CD4-positive, alpha-beta T cell treated with Interleukin-6 at 100 ng/mL for 8 hours (primary cell): ENCODE measurements at places on chromosomes 5 and 9.

- DNase-seq, result no peak
Measured at GRCh38 chr5:35066260-35066795, 18.6 kb upstream of the AGXT2 start.

GRCh38 chr9:133323991-133324703 lies 11.8 kb downstream of the SURF6 start:
- DNase-seq, result no peak

GRCh38 chr9:17630531-17630949 lies 51.7 kb downstream of the SH3GL2 start:
- no peak for DNase-seq

GRCh38 chr9:93169444-93169843 lies 14.5 kb upstream of the WNK2 start:
- no peak for DNase-seq

GRCh38 chr9:134136118-134136995 lies 475 bp downstream of the WDR5 start:
- no peak for DNase-seq

- DNase-seq, result no peak
Measured at GRCh38 chr5:15794052-15794985, 294.3 kb downstream of the FBXL7 start.

DNA sequence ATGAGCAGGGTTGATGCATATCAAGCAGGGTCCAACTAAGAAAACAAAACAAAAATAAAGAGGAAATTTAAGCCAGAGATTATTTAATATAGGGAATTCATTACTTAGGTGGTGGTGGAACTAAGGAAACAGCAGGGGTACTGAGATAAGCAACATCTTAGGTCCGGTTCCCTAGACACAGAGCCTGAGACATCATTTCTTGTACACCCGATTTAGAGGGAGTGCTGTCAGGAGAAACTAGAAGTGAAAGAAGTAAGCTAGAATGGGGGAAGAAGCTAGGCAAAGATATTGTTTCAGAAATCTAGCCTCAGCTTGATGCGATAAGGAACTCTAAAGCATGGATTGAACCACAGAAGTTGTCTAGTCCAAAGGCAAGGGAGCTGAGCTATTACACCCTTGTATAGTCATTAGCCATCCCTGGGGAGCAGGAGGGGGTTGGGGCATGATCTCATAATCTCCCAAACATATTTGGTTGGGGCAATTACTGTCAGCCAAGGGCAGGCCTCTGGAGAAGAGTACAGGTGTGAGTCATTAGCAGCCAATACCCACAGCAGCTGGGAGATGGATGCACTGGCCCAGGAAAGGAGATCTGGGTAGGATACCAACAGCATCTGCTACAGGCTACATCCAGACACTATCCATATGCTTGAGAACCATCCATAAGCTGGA lies 194.5 kb downstream of the ARL15 start:
- no peak for DNase-seq

DNA sequence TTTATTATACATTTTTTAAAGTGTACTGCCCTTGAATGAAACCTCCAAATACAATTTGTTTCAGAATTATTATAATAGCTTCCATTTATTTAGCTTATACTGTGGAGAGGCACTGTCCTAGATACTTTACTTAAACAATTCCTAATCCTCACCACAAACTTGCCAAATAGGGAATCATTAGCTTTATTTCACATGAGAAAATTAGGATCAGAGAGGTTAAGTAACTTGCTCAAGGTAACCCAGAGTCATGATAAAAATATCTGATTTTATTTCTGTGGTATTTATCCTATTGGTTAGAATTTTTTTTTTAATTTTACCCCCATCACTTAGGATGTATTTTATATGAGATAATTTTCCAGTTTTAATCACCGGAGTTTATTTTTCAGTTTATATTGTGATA lies 78.4 kb downstream of the ADGRV1 start:
- DNase-seq, result no peak

DNA sequence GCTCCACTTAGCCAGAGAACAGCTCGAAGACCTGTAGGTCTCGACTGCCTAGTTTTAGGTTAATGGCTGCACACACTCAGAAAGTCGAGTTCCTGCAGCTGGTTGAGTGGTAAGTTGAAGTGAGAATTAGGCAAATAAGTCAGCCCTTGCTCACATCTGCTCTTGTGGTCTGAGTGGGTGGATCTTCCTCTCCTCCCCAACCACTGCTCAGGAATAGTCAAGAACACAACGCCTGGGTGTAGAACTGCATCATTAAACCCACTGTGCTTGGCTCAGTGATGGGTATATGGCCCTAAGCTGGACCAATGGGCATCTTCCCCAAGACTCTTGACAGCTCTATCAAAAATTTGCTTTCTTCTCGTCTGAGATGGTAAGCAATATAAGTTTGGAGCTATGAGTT lies 20.9 kb upstream of the ADAM19 start:
- peak; percentile 41 for DNase-seq

DNA sequence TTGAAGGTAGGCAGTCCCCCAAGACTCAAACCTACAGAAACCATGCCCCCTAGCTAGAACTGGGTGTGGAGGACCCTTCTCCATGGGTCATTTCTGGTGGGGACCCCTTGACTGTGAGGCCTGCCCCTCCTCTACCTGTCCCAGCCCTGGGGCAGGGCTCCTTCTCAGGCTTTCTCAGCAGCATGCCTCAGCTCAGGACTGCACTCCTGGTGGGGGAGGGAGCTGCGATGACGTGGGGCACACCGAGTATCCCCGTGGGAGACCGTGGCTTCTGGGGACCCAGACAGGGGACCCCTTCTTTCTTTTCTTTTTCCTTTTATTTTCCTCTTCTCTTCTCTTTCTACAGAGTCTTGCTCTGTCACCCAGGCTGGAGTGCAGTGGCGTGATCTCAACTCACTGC lies 27.0 kb upstream of the PITX1 start:
- no peak for DNase-seq

- no peak for DNase-seq
Measured at GRCh38 chr9:81423589-81424326, 265.6 kb downstream of the TLE1 start.

- no peak for DNase-seq
Measured at GRCh38 chr9:79240774-79241173, 331.0 kb upstream of the TLE4 start.

- peak; percentile 2 for DNase-seq
Measured at GRCh38 chr9:100472788-100473275, at the start of gene TMEFF1. Gene TMEFF1, plus strand, starts transcription at chr9:100473149. Its CDS starts 396 bp downstream, at chr9:100473545.

- no peak for DNase-seq
Measured at GRCh38 chr9:95088421-95089161, 228.9 kb downstream of the FANCC start.

GRCh38 chr9:130444565-130445221 lies at the start of gene ASS1:
Gene ASS1, plus strand, starts transcription at chr9:130444961. Its CDS starts 7,268 bp downstream, at chr9:130452229.
- DNase-seq, result peak; percentile 20

GRCh38 chr9:89364666-89365531 lies 46.6 kb downstream of the SECISBP2 start:
- DNase-seq, result no peak

DNA sequence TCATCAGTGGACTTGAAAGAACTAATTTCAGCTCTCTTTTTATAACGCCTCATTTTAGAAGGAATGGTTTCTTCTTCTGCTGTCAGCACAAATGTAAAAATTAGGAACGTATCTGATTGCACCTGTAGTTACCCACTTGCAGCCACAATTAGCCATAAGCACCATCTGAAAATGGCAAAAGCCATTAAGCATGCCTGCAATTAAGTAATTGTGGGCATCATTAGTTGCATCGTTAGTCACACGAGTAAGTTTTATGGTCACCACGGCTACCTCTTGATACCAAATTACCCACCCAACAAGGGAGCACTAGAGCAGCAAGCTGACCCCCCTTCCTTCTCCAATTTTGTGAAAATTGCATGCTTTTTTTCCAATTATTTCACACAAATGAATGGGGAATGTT lies 25.8 kb upstream of the SLC44A1 start:
- no peak for DNase-seq

DNA sequence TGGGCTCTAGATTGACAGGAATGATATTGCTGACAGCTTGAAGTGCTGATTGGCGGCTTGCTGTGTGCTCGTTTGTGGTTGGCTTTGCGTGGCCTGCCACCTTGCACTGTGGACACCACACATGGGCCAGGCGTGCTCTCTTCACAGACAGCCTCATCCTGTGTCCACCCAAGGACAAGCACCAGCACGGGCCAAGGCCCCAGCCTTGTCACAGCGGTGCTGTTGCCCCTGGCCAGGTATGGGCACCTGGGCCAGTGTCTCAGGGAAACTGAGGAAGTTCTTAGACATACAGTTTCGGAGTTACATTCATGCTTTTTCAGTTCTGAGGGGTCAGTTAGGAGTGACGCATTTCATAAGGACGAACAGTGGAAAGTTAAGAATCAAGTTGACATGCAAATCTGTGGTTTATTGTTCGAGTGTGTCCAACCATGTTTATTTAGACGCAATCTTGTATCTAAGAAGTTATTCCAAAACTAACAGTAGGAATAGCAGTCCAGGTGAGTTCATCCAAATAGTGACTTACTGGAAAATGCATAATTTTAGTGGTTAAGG lies 125.9 kb downstream of the EHMT1 start:
- DNase-seq, result no peak

GRCh38 chr5:43171926-43172325 lies 20.1 kb upstream of the NIM1K start:
- no peak for DNase-seq
